AG10803 (cell line): ENCODE measurements at places on chromosomes 1 and 21.

DNA sequence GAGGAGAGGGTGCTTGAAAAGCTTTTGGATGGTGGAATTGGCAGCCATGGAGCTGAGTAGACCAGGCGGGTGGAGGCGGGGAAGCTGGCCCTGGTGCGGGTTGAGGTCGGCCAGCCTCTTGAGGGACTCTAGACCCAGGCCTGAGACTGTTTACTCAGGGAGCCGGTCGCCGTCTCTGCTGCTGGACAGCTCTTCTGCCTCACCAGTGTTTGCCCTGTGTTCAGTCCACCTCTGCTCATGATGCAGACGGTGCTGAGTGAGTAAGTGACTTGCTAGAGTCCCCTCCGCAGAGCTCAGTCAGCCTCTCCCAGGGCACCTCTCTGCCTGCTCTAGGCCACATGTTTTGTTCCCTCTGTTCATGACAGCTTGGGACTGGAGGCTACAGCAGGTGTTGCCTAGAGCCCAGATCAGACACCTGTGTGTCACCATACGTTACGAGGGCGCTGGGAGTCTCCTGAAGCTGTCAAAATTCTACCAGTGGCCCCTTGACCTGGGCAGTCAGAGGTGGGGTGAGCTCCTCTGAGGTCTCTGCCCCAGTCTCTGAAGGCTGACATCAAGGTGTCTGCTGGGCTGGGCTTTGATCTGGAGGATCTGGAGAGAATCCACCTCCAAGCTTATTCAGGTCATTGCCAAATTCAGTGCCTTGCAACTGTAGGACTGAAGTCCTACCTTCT lies 73.5 kb upstream of the WNT4 start:
- no peak for DNase-seq

DNA sequence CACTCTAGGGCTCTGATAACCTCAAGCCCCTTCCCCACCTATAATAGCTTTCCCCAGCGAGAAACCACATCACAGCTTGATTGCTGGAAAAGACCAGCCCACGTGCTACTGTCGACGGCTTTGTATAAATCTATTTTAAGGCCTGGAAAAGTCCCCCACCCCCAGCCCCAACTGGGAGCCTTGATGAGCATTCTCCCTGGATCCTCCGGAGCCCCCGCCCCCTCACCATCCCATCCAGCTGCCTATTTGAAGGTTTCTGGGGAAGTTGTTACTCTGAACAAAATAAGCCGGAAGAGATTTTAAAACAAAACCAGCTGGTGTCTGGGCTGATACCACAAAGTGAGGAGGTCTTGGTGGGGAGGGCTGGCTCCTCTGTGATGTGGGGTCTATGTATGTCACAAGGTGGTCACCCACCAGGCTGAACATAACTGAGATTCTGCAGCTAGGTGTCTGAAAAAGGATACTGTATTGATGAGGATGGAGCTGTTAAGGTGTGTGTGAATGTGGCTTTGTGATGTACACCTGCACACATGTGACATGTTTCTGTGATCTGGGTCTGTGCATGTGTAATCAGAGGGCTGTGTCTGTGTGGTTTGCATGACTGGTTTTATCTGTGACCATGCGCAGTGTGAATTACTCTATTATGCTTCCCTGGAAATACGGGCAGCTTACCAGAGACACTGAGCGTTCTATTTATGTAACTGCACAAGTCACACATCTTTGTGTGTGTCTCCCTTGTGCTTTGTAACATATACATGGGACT lies 25.0 kb downstream of the RIMS3 start:
- no peak for DNase-seq

GRCh38 chr1:175887981-175888428 lies 144.6 kb upstream of the TNR start:
- DNase-seq = peak; percentile 43

GRCh38 chr1:151134396-151134795 lies 12.0 kb downstream of the SEMA6C start:
- DNase-seq = no peak

- DNase-seq = no peak
These were observed 67.3 kb upstream of the COX20 start for GRCh38 chr1:244768186-244768585.

DNA sequence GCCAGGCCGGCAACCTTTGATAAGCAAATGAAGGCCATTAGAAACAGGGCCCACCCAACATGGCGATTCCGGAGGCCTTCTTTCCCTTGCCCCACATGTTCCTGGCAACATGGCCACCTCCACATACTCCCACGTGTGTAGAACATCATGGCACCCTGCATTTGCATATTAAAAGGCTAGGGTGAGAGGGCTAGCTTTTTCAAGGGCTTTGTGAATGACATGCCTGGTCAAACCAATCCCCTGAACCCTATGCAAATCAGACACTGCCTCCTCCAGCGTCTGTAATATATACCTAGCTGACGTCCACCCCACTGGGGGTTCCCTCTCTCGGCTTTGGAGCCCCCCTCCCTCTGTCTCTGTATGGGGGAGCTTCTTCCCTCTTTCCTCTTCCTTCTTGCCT lies 1.6 kb downstream of the ADCY10 start:
- DNase-seq = no peak

DNA sequence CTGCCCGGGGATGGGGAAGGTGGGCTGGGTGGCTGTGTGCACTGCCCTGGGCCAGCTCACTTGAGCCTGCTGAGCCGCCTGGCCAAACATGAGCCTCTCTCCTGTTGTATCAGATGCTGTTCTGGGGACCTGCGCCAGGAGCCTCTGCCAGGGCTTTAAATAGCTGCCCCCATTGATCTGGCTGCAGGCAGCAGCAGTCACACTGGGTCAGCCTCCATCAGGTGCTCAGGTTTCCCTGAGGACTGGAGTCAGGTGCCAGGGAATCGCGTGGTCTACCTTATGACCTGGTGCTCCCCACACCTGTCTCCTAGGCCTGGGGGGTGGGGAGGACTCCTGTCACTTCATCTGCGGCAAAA lies 700 bp upstream of the CCDC28B start:
- DNase-seq = no peak

DNA sequence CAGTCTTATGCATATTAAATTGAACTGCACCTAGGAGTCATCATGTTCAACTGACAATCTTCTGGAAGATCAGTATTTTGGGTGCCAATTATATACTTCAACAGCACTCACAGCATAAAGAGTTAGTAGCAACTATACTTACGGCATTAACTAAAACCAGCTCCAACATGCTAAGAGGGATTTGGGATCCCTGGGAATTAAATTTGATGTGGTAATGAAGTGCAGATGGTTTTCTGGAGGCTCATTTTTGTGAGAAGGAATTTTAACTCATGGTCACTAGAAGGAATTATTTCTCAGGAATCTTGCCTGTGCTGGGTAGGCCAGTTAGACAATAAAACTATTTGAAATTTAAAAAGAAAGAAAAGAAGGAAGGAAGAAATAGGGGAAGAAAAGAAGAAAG lies 18.3 kb downstream of the IFI44 start:
- DNase-seq = peak; percentile 40

GRCh38 chr1:59415881-59416280 lies 119.0 kb downstream of the FGGY start:
- DNase-seq = peak; percentile 86

DNA sequence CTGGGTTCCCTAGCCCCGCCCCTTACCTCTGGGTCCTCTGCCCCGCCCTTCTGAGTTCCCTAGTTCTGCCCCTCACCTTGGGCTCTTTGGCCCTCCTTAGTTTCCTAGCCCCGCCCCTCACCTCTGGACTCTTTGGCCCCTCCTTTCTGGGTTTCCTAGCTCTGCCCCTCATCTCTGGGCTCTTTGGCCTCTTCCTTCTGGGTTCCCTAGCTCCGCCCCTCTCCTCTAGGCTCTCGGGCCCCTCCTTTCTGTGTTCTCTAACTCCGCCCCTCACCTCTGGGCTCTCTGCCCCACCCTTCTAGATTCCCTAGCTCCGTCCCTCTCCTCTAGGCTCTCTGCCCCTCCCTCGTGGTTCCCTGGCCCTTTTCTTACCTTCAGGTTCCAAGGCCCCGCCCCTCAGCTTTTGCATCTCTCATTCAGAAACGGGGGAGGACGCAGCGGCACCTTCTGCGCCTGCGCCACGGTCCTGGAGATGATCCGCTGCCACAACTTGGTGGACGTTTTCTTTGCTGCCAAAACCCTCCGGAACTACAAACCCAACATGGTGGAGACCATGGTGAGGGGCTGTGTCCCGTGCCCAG lies 88.5 kb downstream of the PTPRU start:
- DNase-seq = no peak

DNA sequence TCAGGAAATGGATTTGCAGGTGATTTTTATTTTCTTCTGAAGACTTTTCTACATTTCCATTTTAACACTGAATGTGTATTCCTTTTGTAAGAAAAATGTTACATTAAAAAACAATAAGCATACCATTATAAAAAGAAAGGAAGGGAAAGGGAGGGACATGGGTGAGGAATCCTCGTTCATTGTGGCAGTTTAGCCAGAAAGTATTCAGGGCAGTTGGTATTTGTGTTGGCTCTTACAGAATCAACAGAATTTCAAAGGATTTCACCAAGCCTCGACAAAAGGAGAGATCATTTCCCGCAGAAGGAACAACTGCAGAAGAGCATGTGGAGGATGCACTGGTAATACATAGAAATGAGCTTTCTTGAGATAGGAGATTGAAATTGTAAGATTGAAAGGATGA lies 35.0 kb downstream of the PLD5 start:
- DNase-seq = no peak

GRCh38 chr1:204036882-204037655 lies 35.8 kb upstream of the SOX13 start:
- DNase-seq = no peak

- no peak for DNase-seq
These were observed 107.0 kb upstream of the NGF start for GRCh38 chr1:115445090-115445489.

GRCh38 chr1:41108696-41109275 lies 87.3 kb upstream of the SLFNL1 start:
- DNase-seq = peak; percentile 45

GRCh38 chr1:223620297-223620897 lies 45.1 kb downstream of the CAPN8 start:
- DNase-seq = no peak

GRCh38 chr1:228062812-228063211 lies 19.7 kb upstream of the ARF1 start:
- DNase-seq = no peak

DNA sequence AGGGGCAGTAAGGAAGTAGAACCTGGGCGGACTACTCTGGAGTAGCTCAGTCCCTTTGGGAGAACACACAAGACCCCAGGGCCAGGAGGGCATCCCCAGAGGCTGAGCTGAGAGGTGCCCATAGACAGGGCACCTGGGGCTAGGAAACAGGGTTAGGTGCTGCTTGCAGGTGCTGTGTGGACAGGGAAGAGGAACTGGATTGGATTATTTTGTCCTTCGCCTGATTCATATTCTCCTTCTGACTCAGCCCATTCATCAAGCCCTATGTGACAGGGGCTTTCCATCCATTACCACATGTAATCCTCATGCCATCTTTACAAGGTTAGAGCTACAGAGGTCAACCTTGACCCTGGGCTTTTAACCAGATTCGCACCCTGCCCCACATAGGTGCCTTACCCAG lies 183.9 kb downstream of the C1orf94 start:
- no peak for DNase-seq

DNA sequence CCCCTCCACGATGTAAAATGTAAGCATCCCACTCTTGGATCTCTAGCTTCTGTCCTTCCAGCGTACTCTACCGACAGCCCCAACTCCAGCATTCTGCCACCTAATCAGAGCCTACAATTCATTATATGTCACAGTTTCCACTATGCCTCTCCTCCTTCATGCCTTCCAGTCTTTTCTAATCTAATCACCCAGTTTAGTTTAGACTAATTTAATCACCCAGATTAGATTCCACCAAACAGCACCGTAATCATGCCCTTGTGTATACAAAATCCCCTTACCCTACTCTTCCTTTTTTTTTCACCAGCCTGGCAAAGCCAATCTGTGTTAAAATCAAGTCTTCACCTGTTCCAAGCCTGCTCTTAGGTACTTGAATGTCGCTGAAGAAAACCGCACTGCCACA lies 49.8 kb upstream of the KANK4 start:
- no peak for DNase-seq

DNA sequence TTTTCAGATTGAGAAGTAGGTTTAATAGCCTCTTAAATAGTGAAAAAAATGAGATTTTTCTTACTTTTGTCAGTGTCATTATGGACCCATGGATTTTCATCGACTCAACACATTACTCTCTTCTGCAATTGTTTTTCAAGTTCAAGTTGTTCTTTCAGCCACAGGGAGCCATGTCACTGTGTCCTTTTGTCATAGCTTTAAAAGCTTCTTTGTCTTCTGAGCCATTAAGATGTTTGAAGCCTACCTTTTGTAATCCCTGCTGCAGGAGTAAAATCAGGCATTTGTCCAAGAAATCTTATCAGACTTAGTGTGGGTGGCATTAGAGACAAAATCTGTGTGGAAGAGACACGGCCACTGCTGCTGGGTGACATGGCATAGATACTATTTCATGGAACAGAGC lies 92.8 kb upstream of the ZP4 start:
- no peak for DNase-seq

DNA sequence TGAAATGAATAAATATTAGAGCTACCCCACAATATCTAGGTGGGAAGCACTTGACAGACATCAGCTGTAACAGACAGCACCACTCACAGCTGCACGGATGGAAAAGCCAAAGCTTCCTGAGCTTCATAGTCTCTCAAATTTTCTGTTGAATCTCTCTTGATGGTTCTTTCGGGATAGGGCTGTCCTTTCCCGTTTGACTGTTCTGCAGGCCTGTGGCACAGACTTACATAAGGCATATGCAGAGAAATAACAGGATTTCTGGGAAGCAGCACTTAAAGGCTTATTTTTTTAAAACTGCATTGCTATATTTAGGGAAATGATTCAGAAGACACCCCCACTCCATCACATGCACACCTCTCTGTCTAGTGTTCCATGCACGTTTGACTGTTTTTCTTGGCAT lies 77.5 kb downstream of the ZNF648 start:
- DNase-seq = no peak

DNA sequence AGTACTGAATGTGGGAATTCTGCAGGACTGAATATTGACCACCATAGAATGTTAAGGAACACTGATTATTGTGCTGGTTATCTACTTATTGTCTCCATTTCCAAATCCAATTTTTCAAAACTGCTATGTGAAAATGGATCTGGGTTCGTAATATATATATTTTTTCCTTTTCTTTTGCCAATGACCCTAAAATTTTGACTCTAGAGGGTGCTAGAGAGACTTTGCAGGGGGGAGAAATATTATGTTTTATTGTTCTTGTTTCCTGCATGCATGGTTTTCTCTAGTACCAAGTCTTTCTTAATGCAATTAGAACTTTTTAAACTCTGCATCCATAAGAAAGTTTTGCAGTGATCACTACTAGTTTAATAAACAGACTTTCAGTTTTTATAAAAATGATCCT lies 1256.9 kb downstream of the BRINP3 start:
- DNase-seq = no peak

GRCh38 chr21:15063081-15063813 lies 1.6 kb downstream of the NRIP1 start:
- DNase-seq = no peak
